ENCODE measurements at places on chromosomes 4 and X.

- DNase-seq = no peak
Observed at GRCh38 chrX:9622128-9622527, 143.5 kb downstream of the GPR143 start.

DNA sequence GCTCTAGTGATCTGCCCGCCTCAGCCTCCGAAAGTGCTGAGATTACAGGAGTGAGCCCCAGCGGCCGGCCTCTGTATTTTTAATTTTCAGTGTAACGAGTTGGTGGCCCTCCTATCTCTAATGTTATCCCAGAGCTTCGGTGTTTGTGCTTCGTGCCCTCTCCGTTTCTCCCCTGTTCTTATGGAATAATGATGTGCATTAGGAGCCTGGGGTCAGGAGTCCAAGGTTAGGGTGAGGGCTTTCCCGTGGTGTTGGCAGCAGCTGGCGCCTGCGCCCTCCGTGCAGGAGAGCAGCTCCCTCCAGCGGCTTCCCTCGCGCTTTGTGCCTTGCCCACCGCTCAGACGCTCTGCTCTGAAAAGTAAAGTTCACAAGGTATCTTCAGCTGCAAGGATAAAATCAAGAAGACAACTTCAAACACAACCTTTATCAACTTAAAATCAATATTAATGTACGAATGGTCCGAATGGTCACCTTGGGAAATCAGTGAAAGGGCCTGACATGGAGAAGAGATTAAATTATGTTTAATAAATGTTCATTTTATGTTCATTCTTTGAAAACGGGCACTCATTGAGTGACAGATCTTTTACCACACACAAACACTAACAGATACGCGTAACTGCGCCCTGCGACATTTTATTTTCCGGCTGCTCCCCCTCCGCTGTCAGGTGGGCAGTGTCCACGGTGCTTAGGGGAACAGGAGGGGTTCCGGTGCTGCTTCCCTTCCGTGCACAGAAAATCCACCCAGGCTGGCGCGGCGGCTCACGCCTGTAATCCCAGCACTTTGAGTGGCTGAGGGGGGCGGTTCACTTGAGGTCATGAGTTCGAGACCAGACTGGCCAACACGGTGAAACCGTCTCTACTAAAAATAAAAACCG, 62.4 kb downstream of the TRAPPC11 start:
- peak; percentile 36 for DNase-seq

DNA sequence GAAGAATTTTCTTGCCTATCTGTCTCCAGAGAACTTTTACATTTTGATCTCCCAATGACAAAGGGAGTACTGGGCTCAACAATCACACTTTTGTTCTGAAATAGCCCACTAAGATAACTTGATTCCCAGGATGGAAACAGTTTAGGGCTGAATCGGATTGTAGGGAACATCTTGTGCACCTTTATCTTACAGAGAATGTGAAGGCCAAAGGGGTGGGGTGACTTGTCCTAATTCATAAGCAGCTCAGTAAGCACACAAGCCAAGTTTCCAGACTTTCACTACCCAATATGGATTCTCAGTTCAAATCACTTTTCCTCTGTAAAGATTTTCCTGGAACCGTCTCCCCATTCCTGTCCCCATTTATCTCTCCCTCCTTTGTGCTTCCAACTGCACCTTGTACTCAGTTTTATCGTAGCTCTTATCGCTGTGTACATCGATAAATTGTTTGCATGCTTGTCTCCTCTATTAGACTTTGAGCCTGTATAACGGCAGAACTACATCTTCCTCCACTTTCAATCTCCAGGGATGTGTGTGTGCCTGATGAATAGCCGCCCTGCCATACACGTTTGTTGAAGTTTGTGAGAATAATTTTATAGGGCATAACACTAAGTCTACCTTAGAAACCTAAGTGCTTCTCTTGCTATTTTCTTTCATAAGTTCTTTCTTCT, 77.4 kb downstream of the MBNL3 start:
- DNase-seq = no peak

DNA sequence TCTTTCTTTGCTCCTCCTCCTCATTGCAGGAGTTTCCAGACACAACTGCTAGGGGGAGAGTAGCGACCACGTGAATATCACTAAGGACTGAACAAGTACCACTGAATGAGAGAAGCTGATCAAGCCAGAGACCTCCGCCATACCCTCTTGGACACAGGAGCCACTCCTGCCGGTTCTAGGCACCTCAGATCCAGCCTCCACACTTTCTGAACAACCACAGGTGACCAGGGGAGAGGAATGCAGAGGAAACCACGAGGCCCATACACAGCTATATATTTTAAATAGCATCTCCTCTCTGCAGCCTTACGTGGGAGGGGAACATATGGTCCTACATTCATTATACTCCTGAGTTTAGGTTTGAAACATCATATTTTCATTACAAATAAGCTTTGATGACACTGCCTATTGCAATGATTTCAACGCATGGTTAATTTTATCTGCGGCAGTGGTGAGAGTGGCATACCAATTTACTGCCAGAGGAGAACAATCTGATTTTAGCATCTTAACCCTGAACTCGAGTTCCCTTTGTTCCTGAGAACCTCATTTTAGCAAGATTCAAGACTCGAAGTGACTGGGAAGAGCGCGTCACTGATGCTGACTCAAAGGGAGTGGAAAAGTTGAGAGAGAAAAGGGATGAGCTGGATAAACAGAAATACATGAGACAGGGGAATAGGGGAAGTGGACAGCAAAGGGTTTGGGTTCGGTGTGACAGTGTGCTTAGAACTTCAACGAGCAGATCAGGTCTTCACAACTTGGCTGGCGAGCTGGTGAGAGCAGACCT, 231.7 kb upstream of the PPARGC1A start:
- no peak for DNase-seq

GRCh38 chrX:81414630-81415029, 212.7 kb downstream of the SH3BGRL start:
- DNase-seq = no peak

DNA sequence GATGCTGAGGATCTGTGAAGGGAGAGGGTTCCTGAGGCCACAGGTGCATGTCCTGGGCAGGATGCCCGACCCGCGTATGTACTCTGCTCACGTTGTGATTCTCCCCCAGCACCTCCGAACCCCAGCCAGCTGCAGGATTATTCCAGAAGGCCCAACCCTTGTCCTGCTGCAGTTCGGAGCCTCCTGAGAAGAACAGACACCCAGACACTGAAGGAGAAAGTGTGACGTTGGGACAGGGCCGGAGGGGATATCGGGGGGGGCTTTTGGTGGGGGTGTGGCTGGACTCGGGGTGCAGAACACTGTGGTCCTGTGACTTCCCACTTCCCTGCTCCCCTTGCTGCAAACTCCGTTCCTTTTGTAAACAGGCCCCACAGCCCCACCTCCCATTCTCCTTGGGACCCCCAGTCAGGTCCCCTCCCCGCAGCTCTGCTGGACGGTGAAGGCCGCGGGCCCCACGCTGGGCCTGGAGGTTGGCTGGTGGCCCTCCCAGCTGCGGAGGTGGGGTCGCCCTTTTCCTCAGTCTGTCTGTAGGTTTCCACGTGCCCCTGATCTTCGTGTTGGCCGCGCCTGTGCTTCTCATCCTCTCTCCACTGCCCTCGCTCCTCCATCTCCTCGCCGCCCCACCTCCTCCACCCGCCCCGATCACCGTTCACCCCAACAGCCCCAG, 83.0 kb upstream of the ADRA2C start:
- no peak for DNase-seq

DNA sequence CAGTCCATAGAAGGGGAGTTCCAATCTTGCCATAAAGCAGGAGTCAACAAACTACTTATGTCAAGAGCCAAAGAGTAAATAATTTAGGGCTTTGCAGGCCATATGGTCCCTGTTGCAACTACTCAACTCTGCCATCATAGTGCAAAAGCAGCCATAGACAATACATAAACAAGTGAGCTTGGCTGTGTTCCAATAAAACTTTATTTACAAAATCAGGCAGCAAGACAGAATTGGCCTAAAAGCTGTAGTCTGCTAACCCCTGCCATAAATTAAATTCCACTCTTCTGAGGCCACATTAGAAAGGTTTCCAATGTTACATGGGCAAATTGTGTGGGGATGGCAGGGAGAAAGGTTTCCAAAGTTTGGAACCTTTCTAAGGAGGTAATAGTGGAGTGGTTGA, 14.7 kb downstream of the TRMT2B start:
- no peak for DNase-seq

- no peak for DNase-seq
Observed at GRCh38 chr4:171954650-171955049, 141.4 kb downstream of the GALNTL6 start.

- no peak for DNase-seq
Observed at GRCh38 chrX:123475068-123475724, 257.7 kb downstream of the THOC2 start.

DNA sequence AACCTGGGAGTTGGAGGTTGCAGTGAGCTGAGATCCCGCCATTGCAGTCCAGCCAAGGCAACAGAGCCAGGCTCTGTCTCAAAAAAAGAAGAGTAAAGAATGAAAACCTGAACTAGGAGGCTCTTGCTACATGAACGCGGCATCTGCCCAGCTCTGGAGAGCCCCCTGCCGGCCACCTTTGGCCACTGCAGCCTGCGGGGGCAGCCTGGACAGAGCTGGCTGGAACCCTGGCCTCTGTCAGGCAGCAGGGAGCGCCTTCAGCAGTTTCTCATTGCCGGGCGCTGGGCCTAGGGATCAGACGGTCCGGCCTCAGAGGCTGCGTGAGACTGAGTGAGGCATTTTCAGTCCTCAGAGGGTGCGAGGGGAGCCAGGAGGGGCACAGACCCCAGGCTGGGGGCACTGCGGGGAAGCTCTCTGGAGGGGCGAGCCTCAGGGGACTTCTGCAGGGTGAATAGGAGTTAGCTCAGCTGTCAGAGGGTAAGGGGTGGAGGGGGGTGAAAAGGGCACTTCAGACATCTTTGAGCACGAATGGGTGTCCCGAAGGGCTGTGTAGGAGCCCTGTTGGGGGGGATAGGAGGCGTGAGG, 17.5 kb downstream of the DOK7 start:
- DNase-seq = peak; percentile 45

GRCh38 chr4:182189103-182189878, 53.9 kb upstream of the TENM3 start:
- DNase-seq = no peak

DNA sequence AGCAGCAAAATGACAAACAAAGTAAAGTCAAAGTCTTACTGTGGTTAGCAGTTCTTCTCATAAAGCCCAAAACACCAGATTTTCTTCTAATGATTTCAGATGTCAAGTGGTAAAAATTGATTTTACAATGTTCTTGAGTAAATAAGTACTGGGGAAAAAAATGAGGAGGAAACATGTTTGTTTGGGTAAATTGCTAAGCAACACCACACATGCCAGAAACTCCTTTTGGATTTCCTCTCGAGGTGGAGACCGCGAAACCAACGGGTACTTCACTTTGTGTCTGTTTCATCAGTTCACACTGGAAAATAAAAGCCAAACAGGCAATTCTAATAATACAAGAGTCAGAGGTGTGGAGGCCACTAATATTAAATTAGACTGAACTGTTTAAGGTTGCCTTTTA, 4.6 kb upstream of the PKD2 start:
- no peak for DNase-seq

DNA sequence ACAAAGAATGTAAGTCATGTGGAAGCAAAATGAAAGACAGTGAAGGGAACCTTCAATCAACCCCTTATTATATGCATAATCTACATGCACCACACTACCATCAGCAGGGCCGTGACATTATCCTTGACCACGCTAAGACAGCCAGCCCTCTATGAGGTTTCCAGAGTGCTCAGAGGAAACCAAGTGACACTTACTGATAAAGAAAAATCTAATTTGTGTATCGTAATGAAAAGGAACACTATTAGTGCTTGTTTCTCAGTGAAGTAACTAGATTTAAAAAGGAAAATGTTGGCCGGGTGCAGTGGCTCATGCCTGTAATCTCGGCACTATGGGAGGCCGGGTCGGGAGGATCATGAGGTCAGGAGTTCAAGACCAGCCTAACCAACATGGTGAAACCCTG, 56.4 kb downstream of the ABCG2 start:
- DNase-seq = no peak
